HT1080 (cell line): ENCODE measurements at places on chromosomes 7 and 10. TPM values are rescaled to one million over a fixed set of nuclear protein-coding genes. Genes with fewer than 3 reads are reported as not detected.

Gene MOGAT3
- total RNA-seq, result 0.21 TPM in 1 of 2 replicates, not detected in the other

Gene AFAP1L2
- 1.2 and 1.8 TPM in 2 replicates for total RNA-seq

Gene HYAL4
- total RNA-seq, result 0.13 TPM in 1 of 2 replicates, not detected in the other

Gene CCNY
- total RNA-seq, result 65.3 and 80.4 TPM in 2 replicates

Gene EXOC4
- total RNA-seq, result 37.1 and 39.3 TPM in 2 replicates

Gene FAM131B
- 4.7 and 7.0 TPM in 2 replicates for total RNA-seq

Gene TMEM229A
- not detected in 2 replicates for total RNA-seq

Gene CARD11
- 0.17 and 0.43 TPM in 2 replicates for total RNA-seq

Gene TSPAN12
- 5.9 and 7.4 TPM in 2 replicates for total RNA-seq

DNA sequence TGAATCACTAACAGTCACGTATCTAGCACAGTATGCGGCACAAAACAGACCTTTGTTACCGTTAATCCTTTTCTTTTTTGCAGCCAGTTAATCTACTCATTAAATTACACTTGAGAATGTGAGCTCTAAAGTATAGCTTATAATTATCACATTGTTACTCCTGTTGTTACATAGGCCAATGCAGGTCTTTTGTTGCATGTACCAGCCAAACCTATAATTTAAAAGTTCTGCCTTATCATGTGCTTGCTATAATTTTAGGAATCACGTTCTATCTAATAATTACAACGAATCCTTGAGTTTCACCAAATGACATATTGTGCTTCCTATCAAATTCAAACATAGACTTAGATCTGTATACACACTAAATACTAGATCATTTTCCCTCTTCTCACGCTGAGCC lies 245.1 kb downstream of the DGKI start:
- DNase-seq, result no peak

- no peak for DNase-seq
Measured at GRCh38 chr7:158051776-158052175, 535.8 kb downstream of the PTPRN2 start.

DNA sequence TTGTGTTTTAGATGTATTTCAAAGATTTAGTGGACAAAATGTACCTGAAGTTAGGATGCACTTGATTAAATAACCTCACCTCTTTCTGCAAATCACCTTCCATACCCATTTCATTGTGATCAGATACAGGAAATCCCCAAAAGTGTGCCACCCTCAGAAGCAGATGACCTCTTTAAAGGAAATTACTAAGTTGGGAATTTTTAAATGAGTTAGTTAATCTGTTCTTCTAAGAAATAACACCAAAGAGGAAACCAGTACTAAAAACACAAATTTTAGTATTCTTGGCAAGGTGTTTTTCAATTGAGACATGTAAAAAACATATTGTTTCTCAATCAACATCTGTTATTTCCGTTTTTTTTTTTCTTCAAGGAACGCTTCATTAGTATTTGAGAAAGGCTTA lies 4.6 kb upstream of the SEMA3A start:
- no peak for DNase-seq

DNA sequence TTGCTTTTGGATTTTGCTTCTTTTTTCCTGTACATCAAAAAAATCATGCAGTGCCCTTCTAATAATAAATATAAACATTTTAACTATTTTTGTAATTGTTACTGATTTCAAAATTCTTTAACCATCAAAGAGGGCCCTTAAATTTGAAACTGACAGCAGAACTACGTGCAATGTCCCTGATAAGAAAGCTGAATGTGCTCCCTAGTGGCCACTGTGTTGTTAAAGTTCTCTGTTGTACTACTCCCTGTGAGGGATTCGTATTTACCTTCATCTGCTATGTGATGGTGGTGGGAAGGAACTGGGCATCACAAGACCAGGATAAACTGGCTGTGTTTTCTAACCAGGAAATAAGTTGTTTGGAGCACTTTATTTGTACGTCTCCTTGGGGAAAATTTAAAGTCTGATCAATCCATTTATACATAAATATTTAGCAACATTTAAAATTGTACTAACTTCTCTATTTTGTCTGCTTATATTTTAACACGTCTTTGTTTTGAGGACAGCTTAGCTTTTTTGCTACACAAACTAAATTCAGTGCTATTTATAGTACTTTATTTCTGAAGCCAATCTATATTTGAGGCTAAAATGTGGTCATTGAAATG lies 322.4 kb downstream of the HGF start:
- peak; percentile 54 for DNase-seq

- no peak for DNase-seq
Measured at GRCh38 chr7:112581529-112581928, 100.7 kb downstream of the LSMEM1 start.

- no peak for DNase-seq
Measured at GRCh38 chr7:50553973-50554372, 11.2 kb downstream of the DDC start.

DNA sequence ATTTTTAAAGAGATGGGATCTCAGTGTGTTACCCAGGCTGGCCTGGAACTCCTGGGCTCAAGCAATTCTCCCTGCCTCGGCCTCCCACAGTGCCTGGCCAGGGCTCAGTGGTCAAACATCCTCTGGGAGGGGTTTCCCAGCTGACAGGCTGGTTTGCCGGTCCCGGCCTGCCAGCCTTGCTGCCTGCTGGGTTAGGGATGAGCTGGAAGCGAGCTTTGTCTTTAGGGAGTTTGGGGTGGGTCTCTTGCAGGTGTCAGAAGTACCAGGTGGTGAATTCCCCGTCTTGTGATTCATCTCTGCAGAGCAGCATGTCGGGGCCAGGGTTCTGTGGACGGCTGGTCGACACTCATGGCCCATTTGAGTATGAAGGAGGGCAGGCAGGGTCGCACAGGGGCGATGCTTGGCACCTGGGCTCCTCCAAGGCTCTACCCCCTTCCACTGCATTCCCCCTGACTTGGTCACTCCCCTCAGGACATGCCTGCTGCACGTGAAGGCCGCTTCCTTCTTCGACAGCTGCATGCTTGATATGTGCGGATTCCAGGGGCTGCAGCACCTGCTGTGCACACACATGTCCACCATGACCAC lies 30.3 kb downstream of the ZAN start:
- DNase-seq, result no peak

DNA sequence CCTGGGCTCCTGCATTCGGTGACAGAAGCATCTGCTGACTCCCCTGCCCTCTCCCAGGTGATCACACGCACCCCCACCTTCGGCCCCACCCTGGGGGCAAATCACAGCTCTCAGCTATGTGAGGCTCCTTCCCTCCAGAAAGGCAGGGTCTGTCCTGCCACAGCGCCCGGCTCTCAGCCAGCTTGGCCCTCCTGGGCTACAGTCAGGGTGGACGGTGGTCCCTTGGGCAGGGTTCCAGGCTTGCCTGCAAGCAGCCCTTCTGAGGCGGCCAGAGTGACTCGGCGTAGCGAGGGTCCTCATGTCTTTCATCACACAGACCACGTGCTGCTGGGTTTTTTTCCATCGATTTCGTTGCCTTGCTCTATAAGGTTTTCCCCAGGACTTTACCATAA lies 53.6 kb upstream of the EBF3 start:
- DNase-seq, result no peak

- no peak for DNase-seq
Measured at GRCh38 chr7:73802459-73802858, 28.3 kb upstream of the CLDN4 start.

- DNase-seq, result no peak
Measured at GRCh38 chr7:363626-364025, 73.7 kb downstream of the FOXL3 start.

GRCh38 chr10:44628921-44629320 lies 244.0 kb upstream of the CXCL12 start:
- DNase-seq, result peak; percentile 60

DNA sequence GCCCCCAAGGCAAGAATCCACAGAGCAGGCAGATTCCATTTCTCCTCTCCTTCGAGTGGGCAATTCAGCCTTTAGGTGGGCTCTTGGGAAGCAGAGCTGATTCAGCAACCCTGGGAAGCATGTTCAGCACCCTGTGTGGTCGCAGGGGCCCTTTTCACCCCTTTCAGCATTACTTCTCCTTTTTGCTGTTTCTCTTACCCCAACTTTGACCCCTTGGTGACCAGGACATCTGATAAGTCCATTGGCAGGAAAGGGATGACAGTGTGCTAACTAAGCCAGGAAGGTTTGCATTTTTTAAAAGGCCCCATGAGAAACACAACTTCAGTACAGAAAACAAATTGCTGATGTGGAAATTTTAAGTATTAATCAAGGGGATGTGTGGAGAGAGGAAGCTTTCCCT lies 283.7 kb upstream of the NRP1 start:
- no peak for DNase-seq

- DNase-seq, result peak; percentile 42
Measured at GRCh38 chr10:127243490-127244272, 47.3 kb upstream of the INSYN2A start.

- no peak for DNase-seq
Measured at GRCh38 chr10:74055383-74056049, 57.6 kb downstream of the VCL start.

DNA sequence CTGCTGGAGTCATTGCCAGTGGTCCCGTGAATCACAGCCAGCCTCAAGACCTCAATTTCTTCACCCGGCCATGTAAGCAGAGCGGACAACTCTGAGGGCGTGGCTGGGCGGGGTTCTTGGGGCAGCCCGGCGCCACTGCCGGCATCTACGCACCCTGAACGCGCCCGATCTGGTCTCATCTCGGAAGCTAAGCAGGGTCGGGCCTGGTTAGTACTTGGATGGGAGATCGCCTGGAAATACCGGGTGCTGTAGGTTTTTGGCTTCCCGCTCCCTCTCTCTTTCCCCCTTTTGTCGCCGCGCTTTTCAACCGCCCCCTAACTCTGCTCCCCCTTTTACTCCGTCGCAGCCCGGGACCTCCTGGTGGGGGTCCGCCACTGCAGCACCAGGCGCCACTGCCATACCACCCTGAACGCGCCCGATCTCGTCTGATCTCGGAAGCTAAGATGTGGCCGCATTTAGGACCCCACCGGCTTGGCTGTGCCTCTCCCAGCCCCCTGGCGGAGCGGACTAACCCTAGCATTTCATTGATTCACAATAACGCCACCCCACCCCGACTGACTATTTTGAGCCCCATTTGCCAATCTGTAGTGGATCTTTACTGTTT lies 25.3 kb downstream of the GARIN1A start:
- DNase-seq, result peak; percentile 84

- no peak for DNase-seq
Measured at GRCh38 chr7:107388604-107389003, 81.3 kb upstream of the GPR22 start.

DNA sequence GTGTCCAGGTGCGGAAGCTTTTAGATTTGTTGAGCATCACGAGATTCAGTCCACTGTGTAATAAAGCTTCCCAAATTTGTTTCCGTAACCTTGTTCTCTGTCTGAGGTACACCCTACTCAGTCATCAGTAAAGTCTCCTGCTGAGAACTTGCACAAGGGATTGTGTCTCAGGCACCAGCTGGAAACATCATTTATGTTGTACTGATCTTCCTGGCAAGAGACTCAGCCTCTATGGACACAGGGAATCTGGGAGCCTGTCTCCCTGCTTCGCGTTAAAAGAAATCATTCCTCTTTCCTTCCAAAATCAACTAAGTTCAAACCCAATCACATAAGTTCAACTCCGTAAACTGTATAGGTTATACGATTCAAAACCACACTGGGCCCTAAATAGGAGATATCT lies 336.8 kb downstream of the GPR37 start:
- DNase-seq, result no peak

- DNase-seq, result peak; percentile 83
Measured at GRCh38 chr10:21497177-21497807, 28.2 kb downstream of the SKIDA1 start.

GRCh38 chr7:139992353-139993044 lies 70.3 kb downstream of the PARP12 start:
- DNase-seq, result no peak

- DNase-seq, result no peak
Measured at GRCh38 chr7:16512097-16512496, 14.5 kb upstream of the LRRC72 start.

GRCh38 chr10:48205918-48206317 lies 68.6 kb downstream of the FRMPD2 start:
- no peak for DNase-seq

GRCh38 chr7:30493228-30493627 lies 11.4 kb downstream of the GGCT start:
- DNase-seq, result no peak

GRCh38 chr7:86407291-86407690 lies 236.4 kb upstream of the GRM3 start:
- DNase-seq, result peak; percentile 1

GRCh38 chr7:99422186-99422585 lies 13.4 kb downstream of the BUD31 start:
- no peak for DNase-seq

GRCh38 chr10:96972264-96972663 lies 140.2 kb downstream of the LCOR start:
- DNase-seq, result no peak

GRCh38 chr7:140079121-140079536 lies 16.4 kb upstream of the PARP12 start:
- peak; percentile 94 for DNase-seq
